ENCODE measurements at places on chromosomes 11 and 22.
A peak's percentile ranks its signal among the peaks of the same experiment; 100 is the strongest.

- DNase-seq: no peak
Measured at GRCh38 chr11:26231252-26231661, 100.7 kb upstream of the ANO3 start.

DNA sequence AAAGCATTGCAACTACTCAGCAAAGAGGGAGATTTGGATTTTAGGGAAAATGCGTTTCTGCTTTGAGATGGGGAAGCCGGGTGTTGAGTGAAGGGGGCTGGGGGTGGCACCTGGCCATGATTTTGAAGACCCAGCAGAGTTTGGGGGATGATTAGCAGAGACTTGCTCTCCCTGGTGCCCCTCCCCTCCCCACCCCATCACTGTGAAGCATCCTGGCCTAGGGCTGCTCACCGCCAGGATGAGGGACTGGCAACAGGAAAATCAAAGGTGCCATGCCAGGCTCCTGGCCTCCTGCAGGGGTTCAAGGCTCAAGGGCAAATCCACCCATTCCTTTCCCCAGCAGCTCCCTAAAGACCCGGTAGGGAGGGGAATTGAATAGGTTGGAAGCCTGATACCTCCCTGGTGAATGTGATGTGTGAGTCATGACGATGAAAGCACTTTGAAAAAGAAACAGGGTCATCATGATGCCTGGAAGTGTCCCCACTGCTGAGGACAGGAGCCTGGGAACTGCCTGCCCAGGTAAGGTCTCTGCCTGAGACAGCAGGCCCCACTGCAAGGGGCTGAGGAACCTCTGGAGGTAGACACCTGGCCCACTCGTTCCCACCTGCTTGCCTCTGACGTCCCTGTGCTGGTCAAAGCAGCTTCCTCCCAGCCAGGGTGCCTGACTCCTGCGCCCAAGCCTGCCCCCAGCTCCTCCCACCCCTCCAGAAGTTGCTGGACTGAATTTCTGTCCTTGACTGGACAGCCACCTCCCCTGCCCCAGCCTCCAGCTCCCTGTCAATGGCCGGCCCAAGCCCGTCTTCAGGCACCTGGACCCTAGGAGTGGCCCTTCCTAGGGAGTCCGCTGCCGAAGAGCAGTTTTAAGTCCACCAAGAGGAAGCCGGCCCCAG, 1.7 kb downstream of the CHST1 start:
- no peak for DNase-seq

DNA sequence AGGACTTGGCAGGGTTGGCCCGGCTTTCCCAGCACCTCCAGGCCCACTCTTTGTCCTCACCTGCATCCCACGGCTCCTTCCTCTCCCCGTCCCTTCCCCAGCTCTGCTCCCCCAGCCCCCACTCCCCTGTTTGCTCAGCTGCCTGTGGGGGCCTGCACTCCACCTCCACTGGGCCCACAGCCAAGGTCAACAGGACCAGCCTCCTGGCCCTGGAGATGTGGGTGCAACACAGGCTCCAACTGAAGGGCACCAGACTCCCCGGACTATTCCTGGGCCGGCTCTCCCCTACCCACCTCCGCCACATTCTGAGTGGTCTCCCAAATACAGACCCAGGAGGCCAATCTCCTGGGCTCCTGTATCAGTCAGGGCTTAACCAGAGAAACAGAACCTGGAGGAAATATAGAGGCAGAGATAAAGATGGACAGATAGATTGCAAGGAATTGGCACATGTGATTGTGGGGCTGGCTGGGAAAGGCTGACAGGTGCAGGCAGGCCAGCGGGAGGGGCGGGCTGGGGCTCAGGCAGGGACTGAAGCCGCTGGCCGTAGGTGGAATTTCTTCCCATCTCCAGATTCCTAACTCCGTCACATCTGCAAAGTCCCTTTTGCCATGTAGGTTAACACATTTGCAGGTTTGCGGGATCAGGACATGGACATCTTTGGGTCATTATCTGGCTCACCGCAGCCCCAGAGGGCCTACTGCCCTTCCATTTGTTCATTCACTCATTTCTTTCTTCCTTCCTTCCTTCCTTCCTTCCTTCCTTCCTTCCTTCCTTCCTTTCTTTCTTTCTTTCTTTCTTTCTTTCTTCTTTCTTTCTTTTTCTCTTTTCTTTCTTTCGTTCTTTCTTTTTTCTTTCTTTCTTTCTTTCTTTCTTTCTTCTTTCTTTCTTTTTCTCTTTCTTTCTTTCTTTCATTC, 45.8 kb upstream of the MYH9 start:
- no peak for DNase-seq

DNA sequence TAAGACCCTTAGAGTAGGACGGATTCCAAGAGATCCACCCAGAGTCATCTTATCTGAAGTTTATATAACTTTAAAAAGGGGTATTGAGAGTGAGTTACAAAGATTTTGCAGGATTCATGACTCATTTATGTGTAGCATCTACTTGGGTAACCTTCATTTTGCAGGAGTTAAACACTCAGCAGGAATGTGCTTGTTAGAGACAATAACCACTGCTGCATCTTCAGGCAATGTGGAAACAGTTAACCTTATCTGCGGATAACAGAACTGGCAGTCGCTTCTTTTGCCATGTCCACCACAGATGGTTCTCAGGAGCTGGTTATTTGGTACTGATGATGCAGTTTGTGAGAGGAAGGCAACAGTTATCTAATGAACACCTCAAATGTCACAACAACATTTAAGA, 417.9 kb upstream of the DDI1 start:
- DNase-seq: no peak

GRCh38 chr11:117045956-117046355, 52.3 kb downstream of the SIK3 start:
- DNase-seq: no peak

GRCh38 chr22:35039625-35040024, 26.3 kb upstream of the ISX start:
- DNase-seq: no peak

DNA sequence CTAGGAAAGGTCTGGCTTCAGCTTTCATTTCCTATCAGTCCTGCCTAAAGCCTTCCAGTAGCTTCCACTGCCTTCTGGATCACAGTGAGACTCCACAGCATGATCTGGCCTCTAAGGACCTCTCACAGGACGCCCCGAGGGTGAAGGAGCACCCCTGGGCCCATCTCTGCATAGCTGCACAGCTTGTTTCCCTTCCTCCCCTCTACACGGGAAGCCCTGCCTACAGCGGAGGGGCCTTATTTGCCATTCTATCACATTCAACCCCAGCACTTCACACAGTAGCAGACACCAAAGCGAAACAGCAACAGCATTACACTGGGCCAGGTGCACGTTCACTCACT, 162.3 kb upstream of the GRK3 start:
- no peak for DNase-seq

- DNase-seq: no peak
Measured at GRCh38 chr11:117930668-117931330, 1.6 kb upstream of the TMPRSS13 start.

- DNase-seq: no peak
Measured at GRCh38 chr22:40878922-40879321, 17.0 kb upstream of the DNAJB7 start.

DNA sequence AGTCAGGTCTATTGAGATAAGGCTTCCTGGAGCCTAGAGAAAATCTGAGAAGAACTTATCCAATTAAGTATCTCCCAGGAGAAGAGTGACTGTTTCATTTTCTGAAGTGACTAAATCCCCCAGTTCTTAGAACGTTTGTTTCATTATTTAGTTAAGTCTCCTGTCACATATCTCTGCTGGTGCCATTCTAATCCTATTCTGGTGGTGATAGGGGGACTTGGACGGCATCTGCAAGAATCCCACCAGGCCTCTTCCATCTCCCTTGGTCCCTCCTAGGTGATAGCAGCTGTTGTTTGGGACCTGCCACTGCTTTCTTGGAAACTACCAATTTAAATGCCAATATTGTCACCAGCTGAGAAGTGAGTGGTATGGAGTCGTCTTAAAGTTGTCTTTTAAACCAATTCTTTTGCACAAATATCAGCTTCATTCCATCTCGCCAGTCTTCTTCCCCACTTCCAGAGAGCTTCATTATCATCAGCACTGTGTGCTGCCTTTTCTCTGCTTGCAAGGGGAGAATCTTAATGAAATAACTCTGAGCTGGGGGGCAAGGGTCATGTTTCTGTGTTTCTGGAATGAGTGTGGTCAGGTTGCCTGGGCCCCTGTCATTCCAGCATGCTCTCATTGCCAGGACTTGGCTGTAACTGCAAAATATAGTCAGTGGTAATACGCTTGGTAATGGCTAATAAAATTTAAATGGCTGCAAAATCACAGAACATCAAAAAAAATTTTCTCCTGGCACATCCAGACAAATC, 104.8 kb downstream of the LDLRAD3 start:
- DNase-seq: no peak

- DNase-seq: no peak
Measured at GRCh38 chr11:10386361-10386760, 68.7 kb upstream of the AMPD3 start.

GRCh38 chr11:66981976-66982578, 7.0 kb downstream of the C11orf86 start:
- DNase-seq: peak; percentile 91

DNA sequence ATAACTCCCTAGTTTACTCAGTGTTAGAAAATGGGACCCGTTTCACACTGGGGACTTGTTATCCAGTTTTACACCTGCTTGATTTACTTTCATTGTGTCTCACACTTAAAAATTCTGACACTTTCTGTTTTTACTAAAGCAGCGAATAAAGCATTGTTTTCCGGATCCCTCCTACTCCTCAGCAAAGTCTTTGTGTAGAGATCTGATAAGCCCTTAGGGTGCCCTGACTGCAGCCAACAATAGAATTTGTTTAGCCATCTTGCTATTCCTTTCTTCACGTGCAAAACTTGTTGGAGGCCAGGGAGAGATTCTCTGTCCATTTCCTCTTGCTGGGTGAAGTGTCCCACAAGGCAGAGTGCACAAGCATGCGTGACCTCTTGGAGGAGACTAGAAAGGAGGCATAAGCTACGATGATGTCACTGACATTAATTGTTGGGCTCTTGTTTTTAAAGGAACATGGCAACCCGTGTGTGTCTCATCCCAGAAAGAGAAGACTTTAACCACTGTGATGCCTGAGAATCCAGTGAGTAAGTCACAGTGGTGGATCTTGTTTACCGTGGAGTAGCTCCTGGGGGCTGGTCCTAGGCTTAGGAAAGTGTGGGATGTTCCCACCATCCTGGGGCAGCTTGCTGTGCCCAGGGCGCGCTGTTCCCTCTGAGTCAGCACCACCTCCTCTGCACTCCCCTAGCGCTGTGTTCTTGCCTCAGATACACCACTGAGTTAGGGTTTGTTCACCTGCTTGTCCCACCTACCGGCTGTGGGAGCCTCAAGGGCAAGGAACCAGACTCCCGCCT, 27.7 kb downstream of the MICAL2 start:
- no peak for DNase-seq

- DNase-seq: no peak
Measured at GRCh38 chr11:126817523-126818450, 182.8 kb downstream of the KIRREL3 start.

DNA sequence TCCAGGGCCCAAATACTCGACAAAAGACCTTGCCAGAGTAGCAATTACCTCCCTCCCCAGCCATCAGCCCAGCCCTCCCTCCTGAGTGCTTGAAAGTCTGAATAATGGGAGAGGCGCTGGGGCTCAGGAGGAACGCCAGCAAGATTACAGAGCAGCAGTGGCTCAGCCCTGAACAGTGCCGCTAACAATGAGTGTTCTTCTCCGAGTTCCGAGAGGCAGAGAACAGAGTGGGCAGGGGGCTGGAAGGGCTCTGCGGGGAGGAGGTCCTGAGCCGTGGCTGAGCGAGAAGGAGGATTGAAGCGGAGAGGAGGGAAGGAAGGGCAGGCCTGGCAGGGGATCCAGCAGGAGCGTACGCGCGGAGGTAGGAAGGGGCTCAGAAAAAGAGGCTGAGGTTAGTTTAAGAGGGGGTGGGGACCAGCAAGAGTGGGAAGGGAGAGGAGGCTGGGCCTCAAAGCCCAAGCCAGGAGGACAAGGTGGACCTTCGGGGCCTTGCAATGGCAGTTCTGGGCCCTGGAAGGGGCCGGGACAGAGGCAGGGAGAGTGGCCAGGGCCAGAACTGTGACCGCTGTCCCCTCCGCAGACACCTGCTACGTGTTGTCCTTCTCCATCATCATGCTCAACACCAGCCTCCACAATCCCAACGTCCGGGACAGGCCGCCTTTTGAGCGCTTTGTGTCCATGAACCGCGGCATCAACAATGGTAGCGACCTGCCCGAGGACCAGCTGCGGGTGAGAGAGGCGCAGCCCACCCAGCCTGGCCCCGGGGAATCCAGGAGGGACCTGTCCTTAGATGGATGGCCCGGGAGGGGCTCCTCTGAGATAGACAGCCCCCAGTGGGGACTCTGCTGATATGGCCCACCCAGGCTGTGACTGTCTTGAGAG, 20.6 kb downstream of the CYTH4 start:
- DNase-seq: no peak

DNA sequence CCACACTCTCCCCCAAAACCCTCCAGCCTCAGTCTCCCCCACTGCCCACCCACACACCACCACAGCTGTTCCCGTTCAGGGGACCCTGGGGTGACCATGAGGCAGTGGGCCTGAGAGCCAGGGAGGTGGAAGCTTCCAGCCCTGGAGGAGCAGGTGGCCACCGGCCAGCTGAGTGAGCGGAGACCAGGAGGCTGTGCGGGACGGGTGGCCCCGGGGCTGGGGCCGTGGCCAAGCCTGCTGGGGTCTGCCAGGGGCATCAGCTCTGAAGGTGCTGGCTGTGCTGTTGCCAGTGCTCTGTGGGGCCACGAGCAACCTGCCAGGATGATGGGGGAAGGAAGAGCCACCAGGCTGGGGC, 26.0 kb downstream of the OSBPL5 start:
- DNase-seq: no peak

GRCh38 chr11:1529774-1530173, 42.3 kb downstream of the DUSP8 start:
- DNase-seq: no peak

DNA sequence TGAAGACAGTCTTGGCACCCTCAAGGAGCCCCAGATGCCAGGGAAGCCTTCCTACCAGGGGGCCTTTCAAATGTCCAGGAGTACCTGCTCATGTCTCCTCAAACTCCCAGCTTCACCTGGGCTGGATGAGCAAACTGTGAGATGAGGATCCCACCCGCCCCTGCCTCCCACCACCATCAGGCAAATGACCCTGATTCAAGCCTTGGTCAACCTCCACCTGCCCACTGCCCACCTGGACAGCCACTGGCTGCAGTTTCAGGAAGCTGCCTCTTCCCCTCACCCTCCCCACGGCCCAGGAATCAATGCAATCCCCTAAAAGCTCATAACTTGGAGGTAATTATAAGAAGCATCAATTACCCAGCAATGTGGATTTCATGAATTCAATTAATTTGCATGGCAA, 122.7 kb downstream of the BUD13 start:
- DNase-seq: no peak

DNA sequence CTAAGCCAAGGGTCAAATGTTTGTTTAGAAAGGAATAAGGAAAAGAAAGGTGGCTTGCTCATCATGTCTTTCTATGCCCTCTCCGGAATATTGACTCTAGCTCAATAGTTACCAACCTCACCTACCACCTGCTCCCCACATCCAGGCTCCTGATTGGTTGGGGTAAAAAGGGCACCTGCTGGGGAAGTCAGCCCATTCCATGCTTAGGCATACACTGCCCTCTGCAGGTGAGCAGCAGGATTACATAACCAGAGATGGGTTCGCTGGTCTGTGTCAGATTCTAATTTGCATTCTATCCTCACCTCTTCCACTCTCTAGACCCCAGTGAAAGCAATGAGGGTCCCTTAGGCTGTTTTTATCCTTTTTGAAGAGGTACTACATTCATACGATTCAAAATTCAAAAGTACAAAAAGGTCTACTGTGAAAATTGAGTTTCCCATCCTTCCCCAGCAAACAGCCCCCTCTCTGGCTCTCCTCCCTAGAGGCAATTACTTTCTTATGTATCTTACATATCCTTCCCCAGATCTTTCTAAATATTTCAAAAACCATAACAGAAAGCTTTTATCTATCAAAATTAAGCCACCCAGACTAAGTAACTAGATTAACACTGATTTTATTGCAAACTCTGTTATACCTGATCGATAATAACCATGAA, 98.0 kb upstream of the ASPHD2 start:
- peak; percentile 63 for DNase-seq
